ENCODE measurements at places on chromosomes 13 and 19. TPM values are rescaled to one million over a fixed set of nuclear protein-coding genes. Genes with fewer than 3 reads are reported as not detected.

- DNase-seq: no peak
Measured at GRCh38 chr13:112392719-112393118, 16.6 kb downstream of the SPACA7 start.

- DNase-seq: no peak
Measured at GRCh38 chr19:16208064-16208759, 10.5 kb downstream of the AP1M1 start.

DNA sequence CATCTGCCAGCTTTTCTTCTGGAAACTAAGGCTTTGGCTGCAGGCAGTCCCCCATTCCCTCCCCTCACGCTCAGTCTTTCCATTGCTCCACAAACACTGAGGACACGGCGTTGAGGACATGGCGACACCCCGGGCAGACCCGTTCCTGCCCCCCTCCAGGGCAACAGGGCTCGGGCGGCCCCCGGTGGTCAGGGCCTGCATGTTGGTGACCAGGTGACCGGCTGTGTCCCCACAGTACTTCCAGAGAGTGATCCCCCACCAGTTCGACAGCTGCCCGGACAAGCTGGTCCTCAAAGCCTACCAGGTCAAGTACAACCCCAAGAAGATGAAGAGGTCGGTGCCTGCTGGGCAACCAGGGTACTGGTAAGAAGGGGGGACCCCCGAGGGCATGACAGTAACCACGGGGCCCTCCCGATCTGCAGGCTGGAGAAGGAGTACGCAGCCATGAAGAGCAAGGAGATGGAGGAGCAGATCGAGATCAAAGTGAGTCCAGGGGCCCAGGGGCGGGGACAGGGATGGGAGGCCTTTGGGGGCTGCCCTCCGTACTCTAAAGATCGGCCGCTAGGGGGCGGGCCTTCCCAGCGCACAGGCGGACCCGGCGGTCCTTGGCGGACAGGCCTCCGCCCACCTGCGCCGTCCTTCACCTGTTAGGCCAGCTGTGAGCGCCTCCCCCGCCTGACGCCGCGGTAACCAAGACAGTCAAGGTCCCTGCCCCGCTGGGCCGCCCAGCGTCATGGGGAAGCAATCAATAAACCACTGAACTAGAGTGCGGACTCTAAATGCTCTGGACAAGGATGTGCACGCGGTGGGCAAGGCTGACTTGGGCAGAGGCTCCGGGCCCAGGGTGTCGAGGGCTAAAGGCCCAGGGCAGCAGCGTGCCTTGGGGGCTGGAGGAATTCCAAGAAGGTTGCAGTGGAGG lies 21.1 kb downstream of the PRR36 start:
- peak; percentile 93 for DNase-seq

DNA sequence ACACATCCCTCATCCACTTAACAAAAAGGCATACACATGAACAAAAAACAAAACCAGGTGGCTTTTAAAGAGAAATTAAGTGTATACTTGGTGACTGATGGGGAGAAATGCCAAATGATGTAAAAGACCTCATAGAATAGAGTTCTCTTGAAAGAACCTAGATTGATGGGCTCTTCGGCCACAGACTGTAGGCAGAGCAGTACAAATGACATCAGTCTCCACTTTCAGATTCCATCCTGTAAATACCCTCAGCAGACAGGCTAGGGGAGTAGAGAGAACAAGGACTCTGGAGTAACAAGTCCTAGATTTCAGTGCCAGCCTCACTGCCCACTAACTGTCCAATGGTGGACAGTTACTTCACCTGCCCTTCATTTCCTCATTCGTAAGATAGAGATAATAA lies 203.8 kb downstream of the MZT1 start:
- no peak for DNase-seq

GRCh38 chr13:111395511-111396393 lies 75.3 kb downstream of the TEX29 start:
- DNase-seq: no peak

- peak; percentile 33 for DNase-seq
Measured at GRCh38 chr19:3692141-3693024, 7.9 kb downstream of the PIP5K1C start.

DNA sequence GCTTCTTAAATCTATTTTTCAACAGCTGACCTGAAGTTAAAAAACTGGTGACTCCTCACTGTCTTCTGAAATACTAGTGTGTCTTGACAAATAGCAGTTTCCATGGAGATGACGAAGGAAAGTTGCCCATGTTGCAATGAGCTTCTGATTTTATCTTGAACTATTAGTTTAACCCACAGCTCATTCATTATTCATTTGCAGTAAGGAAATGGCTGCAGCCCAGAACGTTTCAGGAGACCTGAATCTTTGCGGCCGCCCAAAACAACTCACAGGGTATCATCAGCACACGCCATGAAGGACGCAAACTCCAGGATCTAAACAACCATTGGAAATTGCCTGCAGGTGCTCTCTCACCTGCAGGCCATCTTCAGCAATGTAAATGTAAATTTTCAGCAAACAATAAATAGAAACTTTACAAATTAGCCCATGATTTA lies 142.5 kb downstream of the DCLK1 start:
- DNase-seq: no peak

DNA sequence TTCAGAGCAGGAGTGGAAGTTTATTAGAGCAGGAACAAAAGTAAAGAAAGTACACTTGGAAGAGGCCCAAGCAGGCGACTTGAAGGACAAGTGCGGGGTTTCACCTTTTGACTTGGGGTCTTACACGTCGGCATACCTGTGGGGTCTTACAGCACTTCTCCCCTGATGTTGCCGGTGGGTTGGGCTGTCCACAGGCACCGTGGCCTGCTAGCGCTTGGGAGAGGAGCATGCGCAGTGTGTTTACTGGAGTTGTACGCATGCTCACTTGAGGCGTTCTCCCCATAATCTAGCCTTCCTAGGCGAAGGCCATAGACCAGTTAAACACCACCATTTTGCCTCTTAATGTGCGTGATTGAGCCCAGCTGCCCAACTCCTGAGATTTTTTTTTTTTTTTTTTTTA lies 25.0 kb upstream of the PLEKHF1 start:
- no peak for DNase-seq

- DNase-seq: no peak
Measured at GRCh38 chr13:32086366-32086765, 54.8 kb downstream of the FRY start.

DNA sequence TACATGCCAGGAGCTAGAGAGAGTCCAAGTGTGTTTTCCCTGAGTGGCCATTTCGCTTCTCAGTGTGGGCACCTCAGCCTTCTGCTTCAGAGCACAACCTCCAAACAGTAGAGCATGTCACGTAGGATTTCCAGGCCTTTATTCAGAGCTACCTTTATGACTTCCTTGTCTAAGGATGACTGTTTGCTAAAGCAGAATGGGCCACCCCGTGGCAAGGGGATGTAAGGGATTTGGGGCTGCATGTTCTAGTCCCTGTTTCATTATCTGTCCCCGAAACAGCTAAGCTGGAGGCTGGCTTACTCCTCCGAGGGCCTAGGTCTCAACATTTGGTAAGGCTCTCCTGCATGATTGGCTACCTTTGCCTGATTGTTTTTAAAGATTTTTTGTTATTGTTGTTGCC lies 6.0 kb downstream of the RNASEH2B start:
- no peak for DNase-seq

DNA sequence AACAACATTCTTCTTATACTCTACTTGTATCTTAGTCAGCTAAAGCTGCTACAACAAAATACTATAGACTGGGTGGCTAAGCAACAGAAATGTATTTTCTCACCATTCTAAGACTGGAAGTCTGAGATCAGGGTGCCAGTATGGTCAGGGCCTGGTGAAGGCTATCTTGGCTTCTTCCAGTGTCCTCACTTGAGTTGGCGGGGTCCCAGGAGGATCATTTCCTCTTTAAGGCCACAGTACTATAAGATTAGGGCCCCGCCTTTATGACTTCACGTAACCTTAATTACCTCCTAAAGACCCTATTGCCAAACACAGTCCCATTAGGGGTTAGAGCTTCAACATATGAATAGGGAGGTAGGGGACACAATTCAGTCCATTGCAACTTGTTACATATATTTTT lies 30.7 kb upstream of the DOCK9 start:
- no peak for DNase-seq

DNA sequence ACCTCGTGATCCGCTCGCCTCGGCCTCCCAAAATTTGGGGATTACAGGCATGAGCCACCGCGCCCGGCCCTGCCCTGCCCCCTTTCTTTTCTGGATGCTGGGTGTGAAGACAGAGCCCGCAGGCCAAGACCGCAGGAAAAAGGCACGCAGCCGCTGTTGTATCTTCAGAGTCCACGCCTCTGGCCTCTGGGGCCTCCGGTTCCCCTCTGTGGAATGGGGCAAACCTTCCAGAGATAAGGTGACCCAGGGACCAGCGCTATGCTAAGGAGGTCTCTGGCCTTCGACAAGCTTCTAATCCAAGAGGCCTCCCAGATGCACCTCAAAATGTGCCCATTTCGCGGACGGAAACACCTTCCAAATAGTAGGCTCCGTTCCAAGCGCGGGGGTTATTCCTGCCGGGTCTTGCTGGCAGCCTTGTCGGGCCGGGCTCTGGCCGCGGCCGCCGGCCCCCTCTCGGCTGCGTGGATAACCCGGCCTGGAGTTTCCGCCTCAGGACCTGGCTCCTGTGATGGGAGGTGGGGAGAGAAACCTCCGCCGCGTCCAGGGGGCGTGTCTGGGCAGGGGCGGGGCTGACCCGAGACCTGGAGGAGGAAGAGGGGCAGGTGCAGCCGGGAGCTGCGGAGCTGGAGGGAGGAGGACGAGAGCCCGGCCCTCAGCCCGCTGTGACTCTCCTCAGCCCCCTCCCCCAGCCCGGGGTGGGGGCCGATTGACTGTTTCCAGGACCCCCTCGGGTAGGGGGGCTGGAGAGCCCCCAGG lies 13.1 kb downstream of the TJP3 start:
- DNase-seq: peak; percentile 95

- no peak for DNase-seq
Measured at GRCh38 chr19:42291435-42291810, 10.5 kb upstream of the PRR19 start.

- no peak for DNase-seq
Measured at GRCh38 chr13:102901615-102902305, 55.9 kb downstream of the ERCC5 start.

GRCh38 chr13:112103260-112103838 lies 36.4 kb downstream of the SOX1 start:
- DNase-seq: no peak

DNA sequence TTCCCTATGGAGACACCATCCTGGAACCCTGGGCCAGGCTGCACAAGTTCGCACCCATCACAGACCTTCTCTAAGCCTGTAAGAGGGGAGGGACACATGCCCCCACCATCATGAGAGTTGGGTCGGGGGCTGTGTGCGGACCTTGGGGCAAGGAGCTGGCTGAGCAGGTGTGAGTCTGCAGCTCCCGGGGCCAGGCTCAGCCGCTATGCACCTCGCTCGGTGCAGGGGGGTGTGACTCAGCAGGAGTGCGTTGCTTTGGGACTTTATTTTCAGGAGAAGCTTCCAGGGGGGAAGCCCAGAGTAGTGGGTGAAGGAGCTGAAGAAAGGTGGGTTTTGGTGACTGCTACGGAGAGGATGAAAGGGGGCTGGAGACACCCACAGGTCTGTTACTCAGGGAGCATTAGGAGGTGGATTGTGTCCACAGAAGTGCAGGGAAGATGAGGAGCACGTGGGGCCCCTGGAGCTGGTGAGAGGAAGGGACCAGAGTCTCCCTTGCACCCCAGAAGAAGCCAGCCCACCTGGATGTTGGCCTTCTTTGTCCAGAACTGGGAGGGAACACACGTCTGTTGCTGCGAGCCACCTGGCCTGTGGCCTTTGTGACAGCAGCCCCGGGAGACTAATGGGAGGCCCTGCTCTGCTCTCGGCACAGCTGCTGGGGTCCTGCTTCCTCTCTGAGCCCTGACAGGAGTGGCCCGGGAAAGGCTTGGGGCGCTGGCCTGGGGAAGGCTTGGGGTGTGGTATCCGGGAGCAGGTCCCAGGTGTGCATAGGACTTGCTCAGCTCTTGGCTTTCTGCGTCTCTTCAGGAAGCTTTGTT lies 162.6 kb downstream of the TEX29 start:
- no peak for DNase-seq

- no peak for DNase-seq
Measured at GRCh38 chr13:39484506-39485313, 118.3 kb downstream of the LHFPL6 start.

- no peak for DNase-seq
Measured at GRCh38 chr19:19711934-19712828, 20.7 kb downstream of the ZNF14 start.

DNA sequence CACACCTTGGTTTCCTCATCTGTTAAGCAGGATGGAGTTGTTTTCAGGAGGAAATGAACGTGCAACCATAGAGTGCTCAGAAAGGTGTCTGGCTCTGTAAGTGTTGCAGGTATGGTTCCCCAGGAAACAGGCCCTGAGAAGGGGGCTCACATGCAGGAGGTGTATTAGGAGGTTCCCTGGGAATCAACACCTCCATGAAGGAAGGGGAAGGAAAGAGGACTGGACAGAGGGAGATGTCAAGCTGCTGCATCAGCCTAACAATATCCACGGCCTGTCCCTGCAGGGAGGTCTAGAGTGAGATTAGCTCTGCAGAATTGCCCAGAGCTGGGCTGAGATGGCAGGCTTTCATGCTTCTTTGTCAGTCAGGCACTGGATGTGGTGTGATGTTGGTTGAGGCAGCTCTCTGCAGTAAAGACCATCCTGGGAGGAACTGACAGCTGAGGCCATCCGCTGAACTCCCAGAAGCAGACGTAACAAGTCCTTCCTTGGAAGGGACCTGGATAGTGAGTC lies 373.3 kb downstream of the ZNF536 start:
- DNase-seq: no peak

DNA sequence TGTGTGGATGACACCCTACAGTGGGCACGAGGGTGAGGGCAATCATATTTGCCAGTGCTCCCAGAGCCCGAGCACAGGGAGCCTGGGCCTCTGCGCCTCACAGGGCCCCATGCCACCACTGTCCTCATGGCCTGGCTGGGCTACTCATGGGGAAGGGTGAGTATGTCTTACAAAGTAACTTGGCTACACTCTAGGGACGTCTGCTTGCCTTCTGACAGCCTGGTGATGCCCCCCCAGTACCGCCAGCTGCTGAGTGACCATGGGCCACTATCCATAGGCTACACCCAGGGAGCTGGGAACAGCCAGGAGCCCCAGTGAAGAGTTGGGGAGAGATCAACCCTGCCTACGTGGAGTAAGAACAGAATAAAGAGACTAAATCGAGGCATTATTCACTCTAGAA lies 78.8 kb downstream of the SERP2 start:
- no peak for DNase-seq

The HIPK4 gene
- total RNA-seq: 0.14 TPM

The ZGLP1 gene
- total RNA-seq: 7.0 TPM

The ZNF583 gene
- 3.8 TPM for total RNA-seq

The LILRB1 gene
- total RNA-seq: not detected

The HMGB1 gene
- total RNA-seq: 344 TPM

The ANKRD24 gene
- total RNA-seq: 0.76 TPM

The GPC6 gene
- total RNA-seq: not detected

The ZNF611 gene
- total RNA-seq: 14.1 TPM

The KIR2DL3 gene
- not detected for total RNA-seq

The FREM2 gene
- 25.4 TPM for total RNA-seq

The RSPH6A gene
- 0.44 TPM for total RNA-seq

The TPTE2 gene
- not detected for total RNA-seq

The ZNF525 gene
- 21.2 TPM for total RNA-seq
